ENCODE measurements at places on chromosomes 13 and 19.

DNA sequence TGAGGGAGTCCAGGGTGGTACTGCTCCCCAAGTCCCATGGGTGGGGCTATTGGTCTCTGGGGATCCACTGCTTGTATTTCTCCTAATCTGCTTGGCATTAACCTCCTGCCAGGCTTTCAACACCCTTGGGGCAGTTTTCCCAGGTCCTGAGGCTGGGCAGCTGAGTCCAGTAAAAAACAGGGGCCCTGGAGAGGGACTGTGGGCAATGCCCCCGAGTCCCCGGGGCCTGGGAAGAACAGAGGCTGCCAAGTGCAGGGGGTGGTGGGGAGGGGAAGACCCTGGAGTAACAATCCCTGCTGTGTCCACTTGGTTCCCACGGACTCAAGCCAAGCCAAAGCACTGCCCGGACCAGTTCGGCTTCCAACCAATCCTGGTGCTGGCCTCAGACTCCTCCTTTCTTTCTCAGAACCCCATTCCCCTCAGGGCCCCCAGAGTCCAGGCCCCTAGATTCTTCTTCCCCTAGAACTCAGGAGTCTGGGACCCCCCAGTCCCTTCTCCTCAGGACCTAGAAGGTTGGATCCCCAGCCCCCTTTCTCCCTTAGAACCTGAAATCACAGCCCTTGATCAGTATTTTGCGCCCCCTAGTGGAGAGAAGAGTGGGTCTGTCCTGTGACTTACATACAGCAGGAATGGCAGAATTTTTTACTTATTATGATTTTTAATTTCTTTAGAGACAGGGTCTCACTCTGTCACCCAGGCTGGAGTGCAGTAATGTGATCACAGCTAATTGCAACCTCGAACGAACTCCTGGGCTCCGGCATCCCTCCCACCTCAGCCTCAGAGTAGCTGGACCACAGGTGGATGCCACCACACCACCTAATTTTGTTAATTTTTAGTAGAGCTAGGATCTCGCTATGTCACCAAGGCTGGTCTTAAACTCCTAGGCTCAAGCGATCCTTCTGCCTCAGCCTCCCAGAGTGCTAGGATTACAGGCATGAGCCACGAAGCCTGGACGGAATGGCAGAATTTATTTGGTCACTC, 3.7 kb upstream of the CLPTM1 start:
- H3K4me1 ChIP-seq: peaks cover 14% of the 10 kb centered on the region
- no peak for DNase-seq
- peaks cover 12% of the 10 kb centered on the region for H3K36me3 ChIP-seq

DNA sequence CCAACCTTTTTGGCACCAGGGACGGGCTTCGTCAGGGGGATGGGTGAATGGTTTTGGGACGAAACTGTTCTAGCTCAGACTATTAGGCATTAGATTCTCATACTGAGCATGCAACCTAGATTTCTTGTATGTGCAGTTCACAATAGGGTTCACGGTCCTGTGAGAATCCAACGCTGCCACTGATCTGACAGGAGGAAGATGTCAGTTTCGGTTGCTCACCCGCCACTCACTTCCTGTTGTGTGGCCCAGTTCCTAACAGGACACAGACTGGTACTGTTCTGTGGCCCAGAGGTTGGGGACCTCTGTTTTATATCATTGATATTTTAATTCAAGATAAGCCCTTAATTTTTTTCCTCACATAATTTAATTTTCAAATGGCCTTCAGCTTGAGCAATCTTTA, 26.7 kb upstream of the TDRD3 start:
- H3K27ac ChIP-seq: no peak overlapping the region
- no peak for DNase-seq
- H3K27me3 ChIP-seq: no peaks in the 10 kb centered on the region
- no peak overlapping the region for H3K4me3 ChIP-seq
- H3K4me1 ChIP-seq: no peaks in the 10 kb centered on the region
- H3K36me3 ChIP-seq: no peaks in the 10 kb centered on the region

- no peak for DNase-seq
- no peaks in the 10 kb centered on the region for H3K4me1 ChIP-seq
- no peak overlapping the region for H3K4me3 ChIP-seq
- H3K27me3 ChIP-seq: peaks cover 24% of the 10 kb centered on the region
- no peaks in the 10 kb centered on the region for H3K36me3 ChIP-seq
These were observed 153.8 kb upstream of the UQCRFS1 start for GRCh38 chr19:29366757-29367156.

- H3K4me1 ChIP-seq: no peaks in the 10 kb centered on the region
- no peak overlapping the region for H3K27ac ChIP-seq
- no peak for DNase-seq
- H3K36me3 ChIP-seq: no peaks in the 10 kb centered on the region
These were observed 6.2 kb upstream of the SPART start for GRCh38 chr13:36352350-36352749.

- no peak for DNase-seq
- H3K27ac ChIP-seq: no peak overlapping the region
- H3K27me3 ChIP-seq: no peaks in the 10 kb centered on the region
- no peaks in the 10 kb centered on the region for H3K36me3 ChIP-seq
- no peak overlapping the region for H3K4me3 ChIP-seq
These were observed 132.2 kb downstream of the NUFIP1 start for GRCh38 chr13:44857061-44857460.

DNA sequence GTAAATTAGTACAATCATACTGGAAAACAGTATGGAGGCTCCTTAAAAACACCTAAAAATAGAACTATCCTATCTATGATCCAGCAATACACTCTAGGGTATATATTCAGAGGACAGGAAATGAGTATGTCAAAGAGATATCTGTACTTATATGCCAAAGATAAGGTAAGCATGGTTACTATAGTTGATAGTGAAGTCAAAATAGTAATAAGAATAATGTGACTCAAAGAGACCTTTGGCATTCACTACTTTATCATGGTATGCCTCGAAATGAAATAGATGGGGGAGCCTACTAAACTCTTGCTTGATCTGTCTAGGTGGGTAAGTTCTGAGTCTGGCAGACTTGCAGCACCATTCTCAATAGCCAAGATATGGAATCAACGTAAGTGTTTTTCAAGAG, 30.3 kb downstream of the FXYD5 start:
- no peak overlapping the region for H3K27ac ChIP-seq
- H3K36me3 ChIP-seq: no peaks in the 10 kb centered on the region
- H3K27me3 ChIP-seq: no peaks in the 10 kb centered on the region
- H3K4me1 ChIP-seq: no peaks in the 10 kb centered on the region

DNA sequence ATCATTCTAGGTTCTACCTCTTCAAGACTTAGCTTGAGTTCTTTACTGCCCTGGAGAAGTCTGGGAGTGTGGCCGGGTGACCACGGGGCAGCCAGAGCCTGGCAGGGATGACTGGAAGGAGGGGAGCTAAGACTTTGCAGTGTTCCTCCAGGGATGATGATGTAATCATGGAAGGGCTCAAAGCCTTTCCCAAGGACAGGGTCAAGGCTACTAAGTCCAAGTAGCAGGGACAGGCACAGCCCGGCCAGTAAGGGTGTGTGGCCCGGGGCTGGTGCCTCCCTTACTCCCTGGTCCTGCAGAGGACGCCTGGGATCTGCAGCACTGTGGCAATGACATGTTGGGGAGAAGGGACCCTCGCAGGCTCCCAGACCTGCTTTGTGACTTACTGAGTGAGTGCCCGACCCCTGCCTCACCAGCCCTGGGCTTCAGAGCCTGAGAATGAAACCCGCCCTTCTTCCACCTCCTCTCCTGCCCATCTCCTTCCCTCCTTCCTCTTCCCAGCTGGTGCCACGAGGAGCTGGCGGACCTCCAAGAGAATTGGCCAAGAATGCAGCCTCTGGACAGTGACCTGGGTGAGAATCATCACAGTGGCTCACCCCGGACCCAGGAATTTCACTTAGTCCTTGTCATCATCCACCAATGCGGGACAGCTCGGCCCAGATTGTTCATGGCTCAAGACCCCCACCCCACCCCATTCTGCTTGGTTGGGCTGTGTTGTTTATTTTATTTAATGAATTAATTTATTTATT, 15.6 kb upstream of the FBXO17 start:
- H3K27ac ChIP-seq: no peak overlapping the region
- H3K4me1 ChIP-seq: no peaks in the 10 kb centered on the region
- DNase-seq: no peak

GRCh38 chr13:69168436-69168835, 939.2 kb upstream of the ATXN8OS start:
- no peaks in the 10 kb centered on the region for H3K36me3 ChIP-seq
- no peaks in the 10 kb centered on the region for H3K27me3 ChIP-seq
- H3K4me3 ChIP-seq: no peak overlapping the region
- no peak for DNase-seq
- H3K4me1 ChIP-seq: no peaks in the 10 kb centered on the region

DNA sequence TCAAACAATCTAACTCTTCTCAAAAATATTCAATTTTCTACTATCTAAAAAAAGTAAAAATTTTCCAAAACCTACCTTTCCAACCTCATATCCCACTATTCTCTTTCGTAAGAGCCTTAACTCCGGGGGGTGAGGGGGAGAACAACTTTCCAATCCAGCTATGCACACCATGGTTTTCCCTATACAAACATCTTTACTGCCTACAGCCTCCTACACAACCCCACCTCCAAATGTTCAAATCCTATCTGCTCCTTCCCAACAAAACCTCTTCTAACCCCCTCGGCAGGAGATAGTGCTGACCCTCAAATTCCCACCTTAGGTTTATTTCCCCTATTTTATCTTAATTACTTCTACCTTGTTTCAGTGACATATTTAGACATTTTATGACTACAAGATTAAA, 102.0 kb downstream of the DIAPH3 start:
- H3K4me1 ChIP-seq: no peaks in the 10 kb centered on the region
- no peak for DNase-seq
- H3K4me3 ChIP-seq: no peak overlapping the region
- no peaks in the 10 kb centered on the region for H3K36me3 ChIP-seq
- H3K27ac ChIP-seq: no peak overlapping the region

DNA sequence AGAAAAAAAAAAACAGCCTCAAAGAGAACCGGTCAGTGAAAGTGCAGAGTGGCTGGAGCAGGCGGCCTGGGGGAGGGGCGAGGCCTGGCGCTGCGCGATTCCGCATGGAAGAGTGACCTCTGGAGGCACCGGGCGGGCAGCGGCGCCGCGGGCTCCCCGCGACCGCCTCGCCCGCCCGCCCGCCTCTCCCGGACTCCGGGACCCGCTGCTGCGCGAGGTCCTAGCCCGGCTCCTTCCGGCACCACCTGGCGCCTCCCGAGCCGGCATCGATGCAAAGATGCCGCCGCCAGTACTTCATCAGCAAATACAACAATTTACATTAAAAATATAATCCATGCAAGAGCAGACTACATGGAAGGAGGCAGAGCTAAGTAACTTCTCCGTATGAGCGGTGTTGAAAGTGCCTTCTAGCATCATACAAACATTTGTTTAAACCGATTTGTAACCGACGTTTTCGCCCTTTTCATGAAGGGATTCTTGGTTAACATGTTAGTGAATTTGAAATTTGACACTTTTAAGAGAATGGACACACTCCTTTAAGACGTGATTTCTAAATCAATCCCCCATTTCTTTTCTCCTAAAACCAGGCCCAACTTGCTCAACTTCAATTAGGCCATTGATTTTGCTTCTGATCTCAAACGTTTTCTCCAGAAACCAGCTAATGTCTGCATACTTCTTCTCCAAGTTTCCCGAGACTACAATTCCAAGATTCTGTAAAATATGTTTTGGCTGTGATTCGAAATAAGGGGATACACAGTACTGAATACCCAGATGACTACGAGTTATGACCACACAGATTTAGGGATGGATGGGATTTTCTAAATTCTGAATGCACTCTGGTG, 2.1 kb downstream of the EFNB2 start:
- peak overlapping the region; percentile 85 for H3K27ac ChIP-seq
- H3K27me3 ChIP-seq: no peaks in the 10 kb centered on the region
- peaks cover 10% of the 10 kb centered on the region for H3K4me1 ChIP-seq
- H3K36me3 ChIP-seq: no peaks in the 10 kb centered on the region
- peak overlapping the region; percentile 62 for H3K4me3 ChIP-seq

GRCh38 chr13:31051999-31052398, 109.7 kb downstream of the HSPH1 start:
- no peak overlapping the region for H3K27ac ChIP-seq
- H3K36me3 ChIP-seq: no peaks in the 10 kb centered on the region
- peaks cover 1% of the 10 kb centered on the region for H3K4me1 ChIP-seq

DNA sequence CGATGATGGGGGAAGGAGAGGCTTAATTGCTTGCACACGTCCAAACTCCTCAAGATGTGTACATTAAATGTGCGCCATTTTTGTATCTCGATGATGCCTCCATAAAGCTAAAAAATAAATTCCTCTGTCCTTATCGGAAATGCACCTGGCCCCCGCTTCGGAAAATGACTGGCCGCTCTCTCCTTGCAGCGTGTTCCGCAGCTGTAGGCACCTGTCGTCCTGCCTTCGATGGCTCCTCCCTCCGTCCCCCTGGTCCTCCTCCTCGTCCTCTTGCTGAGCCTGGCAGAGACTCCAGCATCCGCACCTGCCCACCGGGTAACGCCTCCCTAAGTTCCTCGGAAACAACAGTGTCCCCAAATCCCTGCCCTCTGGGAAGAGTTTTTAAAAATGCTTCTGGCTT, 1.1 kb downstream of the GALP start:
- H3K27ac ChIP-seq: no peak overlapping the region
- peaks cover 12% of the 10 kb centered on the region for H3K27me3 ChIP-seq
- DNase-seq: no peak
- H3K36me3 ChIP-seq: no peaks in the 10 kb centered on the region
- peaks cover under 1% of the 10 kb centered on the region for H3K4me1 ChIP-seq

DNA sequence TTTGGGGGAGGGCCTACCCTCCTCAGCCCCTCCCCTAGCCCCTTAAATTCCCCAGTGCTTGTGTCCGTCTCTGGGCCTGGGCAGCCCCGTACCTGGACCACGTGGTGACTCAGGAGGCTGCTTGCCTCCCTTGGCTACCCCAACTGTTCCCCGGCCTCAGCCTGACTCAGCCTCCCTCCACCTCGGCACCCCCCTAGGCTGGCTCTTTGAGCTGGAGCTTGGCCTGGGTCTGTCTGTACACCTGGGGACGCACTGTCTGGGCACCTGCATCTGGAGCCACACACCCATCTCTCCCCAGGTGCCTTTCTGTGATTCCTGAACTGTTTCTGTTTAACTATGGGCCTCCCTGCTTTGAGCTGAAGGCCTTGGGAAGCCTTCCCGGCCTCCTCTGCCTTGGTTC, 1.8 kb upstream of the KLK14 start:
- no peak overlapping the region for H3K27ac ChIP-seq
- no peak overlapping the region for H3K4me3 ChIP-seq
- no peaks in the 10 kb centered on the region for H3K36me3 ChIP-seq
- DNase-seq: peak; percentile 50
- peaks cover 6% of the 10 kb centered on the region for H3K27me3 ChIP-seq
- H3K4me1 ChIP-seq: no peaks in the 10 kb centered on the region

DNA sequence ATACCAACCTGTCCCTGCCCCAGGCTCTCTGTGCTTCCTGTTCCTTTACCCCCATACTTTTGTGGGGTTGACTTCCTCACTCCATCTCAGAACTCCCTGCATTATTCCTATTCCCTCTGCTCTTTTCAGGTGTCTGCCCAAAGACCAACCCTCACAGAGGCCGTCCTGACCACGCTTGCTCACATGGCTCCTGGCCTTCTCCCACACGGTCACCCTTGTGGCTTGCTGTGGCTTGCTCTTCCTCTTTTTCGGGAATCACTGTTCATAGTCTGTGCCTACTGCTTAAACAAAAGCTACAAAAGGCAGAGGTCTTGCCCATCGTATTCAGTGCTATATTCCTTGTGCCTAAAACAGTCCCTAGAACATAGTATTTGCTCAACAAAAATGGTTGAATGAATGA, 25.2 kb upstream of the ARGLU1 start:
- no peak overlapping the region for H3K4me3 ChIP-seq
- H3K27me3 ChIP-seq: no peaks in the 10 kb centered on the region
- H3K36me3 ChIP-seq: no peaks in the 10 kb centered on the region
- peaks cover 4% of the 10 kb centered on the region for H3K4me1 ChIP-seq

GRCh38 chr13:41494202-41494601, 36.9 kb downstream of the RGCC start:
- H3K27ac ChIP-seq: no peak overlapping the region
- no peak overlapping the region for H3K4me3 ChIP-seq
- H3K4me1 ChIP-seq: peaks cover 8% of the 10 kb centered on the region
- H3K36me3 ChIP-seq: no peaks in the 10 kb centered on the region
- no peaks in the 10 kb centered on the region for H3K27me3 ChIP-seq
